Left ventricle myocardium superior (tissue), 1 donor: ENCODE measurements at places on chromosomes 4 and X.

DNA sequence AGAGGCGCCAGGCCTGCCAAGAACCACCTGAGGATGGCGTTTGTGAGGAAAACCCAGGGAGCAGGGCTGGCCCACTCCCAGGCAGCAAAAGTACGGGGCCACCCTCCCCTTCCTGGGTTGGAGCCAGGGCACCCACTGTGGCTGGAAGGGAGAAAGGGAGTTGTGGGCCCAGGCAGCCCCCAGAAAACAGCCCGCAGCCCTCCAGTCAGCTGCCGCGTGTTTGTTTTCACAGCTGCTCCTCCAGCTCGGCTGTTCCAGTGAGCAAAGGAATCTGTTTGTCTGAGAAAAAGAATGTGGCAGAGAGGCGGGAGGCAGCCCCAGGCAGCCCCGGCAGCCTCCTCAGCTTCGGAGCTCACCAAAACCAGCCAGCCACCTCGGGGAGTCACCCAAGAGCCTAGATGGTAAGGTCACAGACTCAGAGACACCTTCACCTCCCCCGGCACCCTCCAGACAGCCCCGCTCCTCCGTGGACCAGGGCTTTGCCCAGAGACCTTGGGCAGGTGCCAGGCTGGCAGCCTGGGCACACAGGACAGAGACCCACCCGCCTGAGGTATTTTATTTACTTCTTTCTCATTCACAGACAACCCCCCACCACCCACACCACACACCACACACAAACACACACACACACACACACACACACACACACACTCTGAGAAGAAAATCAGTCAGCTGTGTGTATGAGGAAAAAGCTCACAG lies 338.1 kb downstream of the BCOR start:
- DNase-seq, result peak; percentile 44

DNA sequence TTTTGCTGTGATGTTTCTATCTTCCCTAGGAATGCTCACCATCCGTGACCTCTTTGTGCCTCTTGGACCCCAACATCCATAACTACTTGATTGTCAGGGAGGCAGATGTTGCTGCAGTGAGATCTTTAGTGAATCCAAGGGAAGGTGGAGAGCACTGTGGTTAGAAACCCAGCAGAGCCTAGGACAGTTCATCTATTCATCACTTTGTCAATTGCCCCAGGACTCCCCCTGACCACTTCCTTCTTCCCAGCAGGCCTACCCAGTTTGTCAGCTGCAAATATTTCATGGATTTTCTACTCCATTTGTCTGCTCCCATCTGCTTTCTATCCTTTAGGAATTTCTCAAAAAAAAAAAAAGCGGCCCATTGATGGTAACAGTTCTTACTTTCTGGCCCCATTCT lies 942.8 kb downstream of the PCDH7 start:
- DNase-seq, result no peak

GRCh38 chrX:150100261-150100660 lies 162.0 kb upstream of the EOLA2 start:
- DNase-seq, result no peak

- no peak for DNase-seq
Measured at GRCh38 chrX:10102046-10102704, 54.6 kb upstream of the CLCN4 start.

- DNase-seq, result no peak
Measured at GRCh38 chrX:119602701-119603255, 3.4 kb downstream of the NKRF start.

DNA sequence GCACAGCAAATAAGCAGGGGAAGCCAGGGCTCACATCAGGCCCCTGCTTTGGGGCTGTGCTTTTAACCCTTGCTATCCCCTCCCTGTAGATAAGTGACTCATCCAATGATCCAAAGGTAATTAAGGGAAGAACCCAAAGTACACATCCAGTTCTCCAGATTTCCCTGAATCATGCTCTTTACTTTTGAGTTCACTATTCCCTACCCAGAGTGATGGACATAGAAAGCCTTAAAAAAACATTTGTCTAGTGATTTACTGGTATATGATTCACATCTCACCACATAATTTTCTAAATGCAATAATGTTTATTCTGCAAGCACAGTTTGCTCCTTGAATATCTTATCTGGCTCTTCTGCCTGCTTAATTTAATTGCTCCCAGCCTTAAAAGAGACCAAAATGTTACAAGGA lies 136.2 kb downstream of the PPP3CA start:
- no peak for DNase-seq

DNA sequence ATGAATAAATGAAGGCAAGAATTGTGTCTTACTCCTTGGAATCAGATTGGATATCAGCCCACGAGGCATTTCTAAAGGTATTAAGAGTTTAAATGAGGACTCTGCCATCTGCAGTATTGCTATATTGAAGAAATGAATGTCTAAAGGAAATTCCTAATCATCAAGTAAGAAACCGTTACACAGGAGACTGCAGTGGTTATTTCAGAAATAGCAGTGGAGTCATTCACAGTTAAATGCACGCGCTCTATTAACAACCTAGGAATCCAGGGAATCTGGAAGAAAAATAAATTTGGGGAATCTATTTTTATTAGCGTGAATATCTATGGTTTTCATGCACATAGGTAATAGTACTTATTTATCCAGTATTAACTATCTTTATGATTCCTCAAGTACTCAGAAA lies 334.2 kb downstream of the TENM3 start:
- no peak for DNase-seq

- no peak for DNase-seq
Measured at GRCh38 chr4:149997881-149998421, 80.3 kb upstream of the DCLK2 start.

GRCh38 chr4:5788144-5788543 lies 77.1 kb downstream of the EVC start:
- no peak for DNase-seq

DNA sequence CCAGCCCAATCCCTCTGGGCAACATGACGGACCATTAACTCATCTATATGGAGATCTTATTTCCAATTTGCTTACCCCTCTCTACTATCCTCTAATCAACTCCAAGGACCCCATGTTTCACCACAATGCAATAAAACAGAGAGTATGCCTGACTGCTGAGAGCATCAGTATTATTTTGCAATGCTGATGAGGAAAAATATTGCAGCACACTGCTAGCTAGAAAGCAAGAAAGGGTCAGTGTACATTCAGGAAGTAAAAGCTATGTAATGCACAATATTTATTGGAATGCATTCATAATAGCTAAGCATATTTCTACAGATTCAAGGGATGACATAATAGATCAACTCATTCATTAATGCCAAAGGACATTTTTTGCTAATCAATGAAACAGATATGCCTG lies 33.2 kb downstream of the ARAP2 start:
- DNase-seq, result no peak

DNA sequence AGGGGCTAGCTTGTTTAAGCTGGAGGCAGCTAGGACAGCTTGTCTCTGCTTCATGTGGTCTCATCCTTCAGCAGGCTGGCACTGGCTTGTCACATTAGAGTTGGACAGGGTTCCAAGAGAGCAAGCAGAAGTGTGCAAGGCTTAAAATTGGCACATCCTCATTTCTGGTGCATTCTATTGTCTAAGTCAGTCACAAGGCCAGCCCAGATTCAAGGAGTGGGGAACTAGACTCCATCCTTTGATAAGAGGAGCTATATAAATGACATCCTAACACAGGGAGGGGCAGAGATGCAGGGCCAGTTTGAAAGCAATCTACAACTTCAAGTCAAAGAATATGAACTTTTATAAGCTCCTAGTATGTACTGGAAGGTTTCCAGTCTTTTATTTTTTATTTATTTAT lies 313.2 kb downstream of the PTTG2 start:
- no peak for DNase-seq

GRCh38 chrX:108557580-108557979 lies 117.9 kb downstream of the COL4A5 start:
- no peak for DNase-seq

GRCh38 chrX:133921764-133922389 lies 63.5 kb downstream of the GPC3 start:
- peak; percentile 45 for DNase-seq

- DNase-seq, result no peak
Measured at GRCh38 chr4:147736458-147736857, 4.6 kb downstream of the ARHGAP10 start.

- peak; percentile 32 for DNase-seq
Measured at GRCh38 chrX:100449696-100450608, 39.9 kb upstream of the PCDH19 start.

- peak; percentile 72 for DNase-seq
Measured at GRCh38 chrX:56802921-56803849, 74.1 kb downstream of the NBDY start.

- DNase-seq, result no peak
Measured at GRCh38 chr4:22264261-22264660, 251.6 kb downstream of the ADGRA3 start.

GRCh38 chrX:133258481-133258880 lies 40.3 kb upstream of the TFDP3 start:
- no peak for DNase-seq

- DNase-seq, result no peak
Measured at GRCh38 chr4:143084566-143084965, 100.2 kb upstream of the USP38 start.

- no peak for DNase-seq
Measured at GRCh38 chr4:21005647-21006046, 305.4 kb downstream of the PACRGL start.

- DNase-seq, result no peak
Measured at GRCh38 chr4:87251106-87251505, 30.7 kb upstream of the KLHL8 start.

- no peak for DNase-seq
Measured at GRCh38 chrX:46234775-46235174, 310.4 kb downstream of the ZNF674 start.

DNA sequence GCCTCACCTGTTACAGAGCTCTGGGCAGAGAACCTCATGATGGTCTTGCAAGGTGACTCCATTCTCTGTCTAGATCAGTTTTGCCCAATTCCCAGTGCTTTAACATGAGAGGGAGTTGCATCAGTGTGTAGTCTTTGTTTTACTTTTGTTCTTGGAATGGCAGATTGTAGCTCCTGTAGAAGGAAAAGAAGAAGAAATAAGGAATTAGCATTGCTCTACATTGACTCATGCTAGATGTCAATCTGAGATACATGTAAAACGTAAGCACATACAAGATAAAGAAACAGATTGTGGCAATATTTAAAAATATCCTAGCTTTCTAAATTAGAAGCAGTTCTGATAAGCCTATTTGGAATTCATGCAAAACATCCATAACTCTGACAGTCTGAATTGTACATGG lies 16.0 kb upstream of the PPEF1 start:
- DNase-seq, result no peak

DNA sequence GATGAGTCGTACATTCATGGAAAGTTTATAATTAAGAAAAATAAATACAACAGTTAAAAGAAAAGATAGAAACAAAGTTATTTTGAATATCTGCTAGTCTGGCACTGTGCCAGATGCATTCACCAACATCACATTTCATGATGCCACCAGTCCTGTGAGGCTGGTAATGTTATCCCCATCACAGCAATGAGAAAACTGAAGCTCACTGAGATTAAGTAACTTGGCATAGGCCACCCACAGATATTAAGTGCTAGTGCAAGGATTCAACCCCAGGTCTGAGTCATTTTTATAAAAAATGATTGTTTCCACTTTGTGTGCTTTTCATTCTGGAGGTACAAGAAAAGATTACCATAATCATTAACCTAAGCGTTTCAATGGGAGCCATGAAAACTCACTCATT lies 65.0 kb upstream of the IL15 start:
- no peak for DNase-seq

- no peak for DNase-seq
Measured at GRCh38 chrX:48913605-48914366, 2.3 kb upstream of the SLC35A2 start.

- DNase-seq, result no peak
Measured at GRCh38 chr4:49032440-49033161, 46.5 kb downstream of the CWH43 start.

GRCh38 chr4:772776-773175 lies 53.2 kb downstream of the CPLX1 start:
- peak; percentile 20 for DNase-seq

- no peak for DNase-seq
Measured at GRCh38 chr4:77125961-77126360, 31.0 kb upstream of the CCNG2 start.

DNA sequence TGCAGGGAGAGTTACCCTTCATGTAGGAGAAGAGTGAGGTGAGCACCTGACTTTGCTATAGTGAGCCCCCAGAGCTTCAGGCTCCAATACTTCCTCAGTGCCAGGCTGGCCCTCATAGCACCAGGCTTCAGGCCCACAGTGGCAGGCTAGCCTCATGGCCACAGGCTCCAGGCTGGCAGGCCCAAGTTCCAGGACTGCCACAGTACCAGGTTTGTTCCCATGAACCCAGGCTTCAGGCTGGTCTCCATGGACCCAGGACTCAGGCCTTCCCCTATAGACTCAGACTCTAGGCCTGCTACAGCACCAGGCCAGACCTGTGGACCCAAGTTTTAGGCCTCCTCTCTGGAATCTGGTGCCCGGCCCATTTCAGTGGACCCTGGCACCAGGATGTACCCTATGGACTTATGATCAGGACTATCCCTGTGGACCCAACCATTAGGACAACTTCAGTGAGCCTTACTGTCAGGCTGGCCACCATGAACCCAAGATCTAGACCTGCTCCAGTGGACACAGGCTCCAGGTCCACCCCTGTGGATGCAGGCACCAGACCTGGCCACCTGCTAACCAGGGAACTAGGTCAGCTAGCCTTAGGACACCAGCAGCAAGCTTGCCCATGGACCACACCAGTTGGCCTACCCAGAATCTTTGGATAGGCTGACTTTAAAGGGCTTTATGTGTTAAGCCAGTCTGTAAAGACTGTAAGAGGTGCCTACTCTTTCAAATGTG lies 658.2 kb downstream of the KLHL13 start:
- DNase-seq, result no peak

GRCh38 chr4:25449688-25450087 lies 72.6 kb downstream of the ANAPC4 start:
- no peak for DNase-seq

GRCh38 chrX:106987488-106987887 lies 12.5 kb downstream of the MORC4 start:
- no peak for DNase-seq

- no peak for DNase-seq
Measured at GRCh38 chr4:145934434-145935047, 4.1 kb downstream of the ZNF827 start.

GRCh38 chr4:42767669-42768068 lies 110.8 kb upstream of the ATP8A1 start:
- no peak for DNase-seq
